ENCODE measurements at places on chromosomes 1 and 21. TPM values are rescaled to one million over a fixed set of nuclear protein-coding genes. Genes with fewer than 3 reads are reported as not detected.
A peak's percentile ranks its signal among the peaks of the same experiment; 100 is the strongest.

- DNase-seq: no peak
These were observed 24.9 kb upstream of the TADA1 start for GRCh38 chr1:166900987-166901386.

DNA sequence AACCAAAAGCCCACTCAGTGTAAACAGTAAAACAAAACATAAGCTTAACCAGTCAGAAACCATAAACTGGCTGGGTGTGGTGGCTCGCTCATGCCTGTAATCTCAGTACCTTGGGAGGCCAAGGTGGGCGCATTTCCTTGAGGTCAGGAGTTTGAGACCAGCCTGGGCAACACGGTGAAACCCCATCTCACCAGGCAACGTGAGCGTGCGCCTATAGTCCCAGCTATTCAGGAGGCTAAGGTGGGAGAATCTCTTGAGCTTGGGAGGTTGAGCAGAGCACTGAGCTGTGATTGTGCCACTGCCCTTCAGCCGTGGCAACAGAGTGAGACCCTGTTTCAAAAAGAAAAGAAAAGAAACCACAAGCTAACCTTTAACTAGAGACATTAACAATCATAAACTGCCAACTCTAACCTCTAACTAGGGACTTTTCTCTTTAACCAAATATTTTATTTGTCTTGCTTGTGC lies 13.1 kb upstream of the PRRC2C start:
- no peak for DNase-seq

- DNase-seq: no peak
These were observed 16.2 kb upstream of the DISC1 start for GRCh38 chr1:231610388-231610787.

GRCh38 chr1:6585081-6585722 lies 5.4 kb downstream of the ZBTB48 start:
- peak; percentile 71 for DNase-seq

- DNase-seq: no peak
These were observed 250.2 kb downstream of the KIF26B start for GRCh38 chr1:245404952-245405351.

DNA sequence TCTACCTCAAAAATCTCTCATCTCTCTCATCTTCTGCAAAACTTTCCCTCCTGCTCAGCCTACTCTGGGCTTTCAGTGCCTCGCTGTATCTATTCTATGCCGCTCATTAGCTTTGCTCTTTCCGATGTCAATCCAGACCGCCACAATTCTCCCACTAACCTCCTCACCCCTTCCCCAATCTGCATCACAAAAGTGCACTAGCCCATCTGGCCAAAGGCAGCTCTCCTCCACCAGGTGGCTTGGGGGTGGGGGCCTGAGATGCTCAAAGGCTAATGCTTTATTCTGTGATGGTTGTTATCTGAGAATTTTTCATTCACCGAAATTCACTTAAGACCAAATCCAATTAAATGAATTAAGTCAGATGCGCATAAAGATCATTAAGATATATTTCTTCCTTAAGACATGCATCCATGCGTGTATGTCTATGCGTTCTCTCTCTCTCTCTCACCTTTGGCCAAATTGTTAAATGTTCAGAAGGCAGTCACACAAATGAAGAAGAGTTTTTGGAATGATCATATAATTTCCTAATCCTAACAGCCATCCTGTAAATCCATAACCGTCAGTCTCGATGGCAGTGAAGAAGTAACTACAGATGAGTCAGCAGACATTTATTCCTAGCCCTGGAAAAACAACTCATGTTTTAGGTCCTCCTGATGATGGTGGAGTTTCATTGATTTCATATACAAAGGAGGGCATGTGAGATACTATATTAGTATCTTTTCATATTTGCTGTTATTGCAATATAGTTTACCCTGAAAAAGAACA lies 111.3 kb downstream of the C1orf21 start:
- peak; percentile 23 for DNase-seq

DNA sequence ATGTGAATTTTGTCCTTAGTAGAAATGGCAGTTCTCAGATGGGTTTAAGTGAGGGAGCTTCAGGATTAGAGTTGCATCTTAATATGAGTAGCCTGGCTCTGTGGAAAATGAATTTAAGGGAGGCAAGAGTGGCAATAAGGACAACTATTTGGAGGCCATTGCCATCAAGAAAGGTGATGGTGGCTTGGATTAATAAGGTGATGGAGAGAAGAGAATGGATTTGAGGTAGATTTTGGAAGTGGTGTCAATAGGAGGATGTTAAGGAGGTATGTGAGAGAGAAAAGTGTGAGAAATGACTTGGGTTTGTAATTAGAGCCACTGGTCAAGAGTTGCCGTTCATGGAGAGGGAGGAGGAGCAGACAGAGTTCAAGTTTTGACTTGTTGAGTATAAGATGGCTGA lies 16.3 kb downstream of the CLIC4 start:
- DNase-seq: no peak

GRCh38 chr1:188668083-188668482 lies 1809.6 kb downstream of the BRINP3 start:
- DNase-seq: no peak

- DNase-seq: no peak
These were observed 289.2 kb downstream of the GRIK1 start for GRCh38 chr21:29650523-29651022.

- DNase-seq: no peak
These were observed 6.3 kb upstream of the ATP1B1 start for GRCh38 chr1:169100208-169100607.

- DNase-seq: peak; percentile 97
These were observed 9.0 kb upstream of the FAM131C start for GRCh38 chr1:16082283-16083038.

DNA sequence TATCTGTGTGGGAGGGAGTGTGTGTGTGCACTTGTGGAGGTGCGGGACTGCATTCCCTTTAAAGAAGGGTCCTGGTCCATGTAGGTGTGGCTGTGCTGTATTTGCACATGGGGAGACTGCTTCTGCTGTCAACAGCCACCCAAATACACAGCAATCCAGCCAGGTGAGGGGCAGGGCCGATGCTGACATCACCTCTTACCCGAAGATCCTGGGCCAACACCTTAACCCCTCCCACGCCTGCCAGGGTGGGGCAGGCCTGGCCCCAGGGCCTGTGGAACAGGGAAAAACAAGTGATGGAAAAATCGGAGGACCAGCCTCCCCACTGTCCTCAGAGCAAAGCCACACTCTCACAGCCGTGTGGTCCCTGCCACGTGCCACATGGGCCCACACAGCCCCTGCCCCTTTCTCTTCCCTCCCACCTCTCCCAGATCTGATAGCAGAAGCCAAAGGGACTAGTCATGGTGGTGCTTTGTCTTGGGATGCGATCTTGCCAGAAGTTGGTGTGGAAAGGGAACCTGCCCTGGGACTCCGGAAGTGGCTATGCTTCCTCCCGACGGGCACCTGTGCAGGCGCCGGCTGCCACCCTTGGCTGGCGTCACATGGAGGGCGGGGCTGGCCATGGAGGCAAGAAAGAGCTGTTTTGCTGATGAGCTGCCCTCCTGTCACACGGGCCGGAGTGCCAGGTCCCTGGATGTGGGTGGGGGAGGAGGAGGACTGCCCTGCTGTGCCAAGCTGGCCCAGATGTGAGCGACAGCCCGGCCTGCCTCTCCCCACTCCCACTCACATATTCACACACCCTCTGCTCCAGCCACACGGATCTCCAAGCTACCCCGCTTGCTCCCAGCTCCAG lies 7.8 kb upstream of the CASZ1 start:
- DNase-seq: peak; percentile 51

GRCh38 chr21:41926117-41926806 lies 27.6 kb downstream of the C2CD2 start:
- peak; percentile 76 for DNase-seq

DNA sequence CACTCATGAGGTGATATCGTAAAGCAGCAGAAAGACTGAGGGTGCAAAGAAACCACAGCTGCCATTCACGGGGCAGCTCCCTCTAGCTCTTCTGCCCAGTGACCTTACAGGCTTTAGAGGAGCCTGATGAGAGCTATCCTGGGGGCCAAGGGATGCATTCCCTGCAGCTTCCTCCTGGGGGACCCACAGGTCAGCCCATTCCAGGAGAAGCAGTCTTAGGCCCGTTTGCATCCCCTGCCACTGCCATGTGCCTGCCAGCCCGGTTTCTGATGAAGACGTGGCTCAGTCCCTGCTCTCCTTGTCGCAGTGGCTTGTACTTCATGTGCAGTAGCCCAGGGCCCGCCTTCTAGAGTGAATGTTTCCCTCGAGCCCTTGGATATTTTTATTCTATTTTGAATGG lies 22.8 kb downstream of the ATP5PO start:
- no peak for DNase-seq

DNA sequence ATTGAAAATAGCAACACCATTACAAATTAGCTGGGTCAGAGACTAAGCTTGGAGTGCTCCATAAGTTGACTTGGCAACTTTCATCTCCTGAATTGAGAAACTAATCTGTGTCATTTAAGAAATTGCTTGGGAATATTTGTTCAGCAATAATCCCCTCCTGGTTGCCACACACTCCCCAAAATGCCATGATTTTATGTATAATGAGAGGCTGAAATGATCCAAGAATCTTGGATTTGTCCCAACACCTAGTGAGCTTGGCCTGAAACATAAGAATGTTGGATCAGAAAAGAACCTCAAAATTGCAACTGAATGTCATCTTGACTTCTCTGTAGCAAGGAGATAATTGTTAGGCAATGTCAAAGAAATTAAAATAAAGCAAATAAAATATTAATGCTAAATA lies 805.9 kb upstream of the ADAMTS5 start:
- DNase-seq: no peak

- no peak for DNase-seq
These were observed 217.1 kb downstream of the RERE start for GRCh38 chr1:8600336-8600735.

- DNase-seq: no peak
These were observed 120.6 kb downstream of the DNM3 start for GRCh38 chr1:171961861-171962260.

DNA sequence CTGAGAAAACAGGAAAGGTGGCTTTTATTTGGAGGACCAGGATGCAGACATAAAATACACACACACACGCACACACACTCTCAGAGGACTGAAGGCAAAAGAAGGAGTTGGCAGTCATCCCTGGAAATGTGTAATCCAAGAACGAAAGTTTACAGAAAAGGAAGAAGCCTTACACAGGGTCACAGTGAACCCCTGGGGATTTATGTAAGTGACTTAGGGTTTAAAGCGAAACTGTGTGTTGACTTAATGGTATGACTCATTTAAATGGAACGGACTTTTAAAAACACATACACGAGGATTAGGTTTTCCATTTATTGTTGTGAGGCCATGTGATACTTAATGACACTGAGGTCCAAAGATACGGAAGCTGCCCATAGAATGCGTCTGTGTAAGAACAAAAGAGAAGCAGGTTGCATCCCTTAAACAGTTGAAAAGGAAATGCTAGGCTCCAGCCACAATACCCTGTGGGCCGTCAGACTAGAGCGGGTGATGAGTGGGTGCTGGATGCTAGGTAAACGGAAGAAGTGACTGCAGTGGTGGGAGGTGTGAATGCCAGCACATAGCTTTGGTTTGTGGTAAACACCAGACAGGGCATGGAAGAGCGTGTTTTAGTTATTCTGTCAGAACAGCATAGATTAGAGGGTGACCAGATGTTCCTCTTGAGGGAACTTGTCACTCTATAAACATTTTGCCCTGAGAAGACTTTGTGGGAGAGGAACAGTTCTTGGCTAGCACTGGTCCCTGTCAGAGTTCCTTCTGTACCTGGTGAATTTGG lies 21.6 kb upstream of the BCL10 start:
- DNase-seq: peak; percentile 82

- DNase-seq: no peak
These were observed 72.8 kb upstream of the NR5A2 start for GRCh38 chr1:199954699-199955098.

- peak; percentile 65 for DNase-seq
These were observed 14.5 kb upstream of the C1orf141 start for GRCh38 chr1:67149179-67149770.

DNA sequence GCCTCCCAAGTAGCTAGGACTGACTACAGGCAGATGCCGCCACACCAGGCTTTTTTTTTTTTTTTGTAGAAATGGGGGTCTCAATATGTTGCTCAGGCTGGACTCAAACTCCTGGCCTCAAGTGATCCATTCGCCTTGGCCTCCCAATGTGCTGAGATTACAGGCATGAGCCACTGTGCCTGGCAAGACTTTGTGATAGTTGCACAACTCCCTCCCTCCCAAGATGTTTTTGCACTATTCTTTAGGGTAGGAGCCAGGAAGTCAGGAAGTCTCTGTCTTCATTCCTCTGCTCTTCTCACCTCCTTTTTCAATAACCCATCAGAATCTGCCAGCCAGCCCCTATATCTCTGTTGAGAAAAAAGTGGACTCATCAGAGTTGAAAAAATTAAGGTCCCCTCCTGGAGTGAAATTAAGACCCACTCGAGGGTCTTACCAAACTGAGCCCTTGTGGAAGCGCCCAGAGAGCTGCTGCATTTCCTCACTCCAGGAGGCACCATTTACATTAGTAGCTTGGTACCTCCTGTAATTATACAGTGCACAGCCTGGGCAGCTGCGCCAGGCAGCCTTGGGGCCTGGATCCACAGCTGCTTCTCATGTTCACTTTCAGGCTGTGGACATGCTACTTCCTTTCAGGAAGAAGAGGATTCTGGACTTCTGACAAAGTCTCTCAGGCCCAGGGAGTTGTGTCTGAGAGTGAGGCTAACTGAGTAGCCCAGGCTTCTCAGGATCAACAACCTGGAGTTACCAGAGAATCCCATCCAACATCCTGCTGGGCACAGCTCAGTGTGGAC lies 24.0 kb downstream of the TCEA3 start:
- peak; percentile 43 for DNase-seq

DNA sequence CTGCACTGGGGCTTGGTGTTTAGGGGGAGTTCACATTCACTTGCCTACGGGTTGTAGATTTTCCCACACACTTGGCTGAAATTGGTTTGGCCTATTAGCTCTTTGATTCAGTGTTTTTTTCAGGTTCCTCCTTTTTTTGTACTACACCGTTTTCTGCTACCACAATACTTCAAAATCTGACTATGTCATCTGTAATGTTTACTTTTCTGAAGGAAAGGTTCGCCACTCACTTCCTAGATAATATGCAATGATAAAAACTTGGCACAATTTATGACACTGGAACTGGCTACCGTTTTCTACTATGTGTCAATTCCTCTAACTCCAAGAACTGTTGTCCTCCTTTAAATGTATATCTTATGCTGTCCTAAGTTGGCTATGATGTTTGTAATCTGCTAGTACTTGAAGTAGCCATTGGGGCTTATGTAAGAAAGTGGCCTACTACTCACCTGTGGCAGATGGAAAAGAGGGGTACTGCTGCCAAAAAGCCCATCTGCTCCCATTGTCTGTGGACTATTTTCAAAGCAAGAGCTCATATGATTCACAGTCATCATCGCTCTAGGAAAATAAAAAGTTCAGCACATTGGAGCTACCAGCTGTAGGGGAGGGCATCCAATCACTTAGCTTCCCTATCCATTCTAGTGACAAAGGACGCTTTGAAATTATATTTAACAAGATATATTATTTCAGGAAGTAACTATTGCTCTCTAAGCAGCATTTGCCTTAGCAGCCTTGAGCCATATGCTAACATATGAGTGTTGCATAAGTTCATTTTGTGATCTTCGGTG lies 42.4 kb upstream of the BACH1 start:
- DNase-seq: no peak

Gene WNT3A
- not detected for total RNA-seq

Gene RHBDL2
- 0.59 TPM for total RNA-seq

Gene TRIM67
- total RNA-seq: 0.29 TPM

Gene ATP1A2
- total RNA-seq: 0.72 TPM
